ENCODE measurements at places on chromosomes 11 and 22.

DNA sequence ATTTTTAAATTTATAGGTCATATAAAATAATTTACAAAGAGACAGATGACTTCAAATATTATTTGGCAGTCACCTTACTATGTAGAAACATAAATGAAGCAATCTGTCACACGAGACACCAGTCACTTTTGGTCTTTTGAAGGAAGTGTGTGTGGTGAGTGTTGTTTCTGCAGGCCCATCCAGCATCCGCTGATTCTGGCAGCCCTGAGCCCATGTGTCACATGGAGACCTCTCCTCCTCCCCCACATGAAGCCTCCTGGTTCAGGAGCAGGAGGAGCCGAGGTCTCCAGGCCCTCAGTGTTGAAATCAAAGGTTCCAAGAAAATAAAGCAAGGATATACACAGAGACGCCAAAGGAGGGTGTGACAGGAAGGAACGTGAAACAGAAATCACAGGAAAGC, 60.1 kb downstream of the ARFGAP3 start:
- DNase-seq, result no peak

GRCh38 chr11:72191961-72192381, at the start of gene FOLR1:
FOLR1 (plus strand) TSS chr11:72192140; CDS start chr11:72192174, 34 bp downstream.
- no peak for DNase-seq

- DNase-seq, result no peak
These were observed 38.8 kb upstream of the PHF21A start for GRCh38 chr11:46160100-46160499.

DNA sequence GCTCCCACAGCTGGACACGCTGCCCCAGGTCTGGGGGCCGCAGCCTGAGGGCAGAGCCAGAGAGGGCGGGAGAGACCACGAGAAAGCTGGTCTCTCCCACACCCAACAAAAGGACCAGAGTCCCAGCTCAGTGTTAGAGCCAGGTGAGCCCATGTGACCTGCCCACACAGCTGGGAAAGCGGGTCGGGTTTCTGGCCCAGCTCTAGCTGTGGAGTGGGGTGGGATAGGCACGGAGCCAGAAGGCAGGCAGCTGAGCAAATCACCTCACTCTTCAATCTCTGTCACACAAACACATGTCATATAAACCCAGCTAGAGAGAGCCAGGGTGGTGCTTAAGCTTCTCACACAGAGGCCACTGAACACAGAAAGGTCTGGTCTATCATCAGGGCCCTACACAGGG, 7.8 kb upstream of the EIF3D start:
- no peak for DNase-seq

GRCh38 chr22:44393066-44393465, 80.3 kb upstream of the SHISAL1 start:
- no peak for DNase-seq

GRCh38 chr11:86987679-86988078, 32.5 kb upstream of the FZD4 start:
- no peak for DNase-seq

DNA sequence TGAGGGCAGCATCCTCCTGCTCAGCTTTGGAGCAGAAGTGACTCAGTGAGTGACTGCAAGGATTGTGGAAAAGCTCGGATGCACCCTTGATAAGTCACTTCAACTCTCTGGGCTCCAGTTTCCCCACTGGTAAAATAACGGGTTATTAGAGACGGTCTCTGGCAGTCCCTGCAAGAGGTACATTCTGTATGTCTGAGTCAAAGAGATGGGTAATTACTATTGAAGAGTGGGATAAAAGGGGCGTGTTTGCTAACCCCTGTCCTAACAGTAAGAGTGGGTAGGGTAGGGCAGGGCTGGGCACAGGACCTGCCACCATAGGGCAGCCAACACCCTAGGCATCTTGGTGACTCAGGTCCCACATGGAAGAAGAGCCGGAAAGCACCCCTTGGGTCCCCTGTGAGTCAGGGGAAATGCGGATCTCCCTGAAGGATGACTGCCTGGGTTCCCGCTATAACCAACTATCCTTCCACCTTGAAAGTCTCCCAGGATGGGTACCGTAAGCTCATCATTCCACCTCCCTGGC, 7.3 kb upstream of the AHNAK start:
- DNase-seq, result no peak

DNA sequence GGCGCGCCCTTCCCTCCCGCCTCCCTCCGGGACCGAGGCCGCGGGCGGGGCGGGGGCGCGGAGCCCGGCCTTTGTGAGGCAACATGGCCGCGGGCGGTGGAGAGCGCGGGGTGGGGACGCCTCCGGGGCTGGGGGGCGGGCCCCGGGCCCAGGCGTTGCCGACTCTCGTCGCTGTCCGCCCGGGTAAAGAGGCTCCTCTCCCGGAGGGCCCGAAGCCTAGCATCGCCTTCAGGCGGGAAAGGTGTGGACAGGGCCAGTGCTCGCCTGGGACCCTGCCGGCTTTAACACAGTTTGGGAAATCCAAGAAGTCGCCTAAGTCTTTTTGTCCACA, 369 bp downstream of the DGCR8 start:
- peak; percentile 64 for DNase-seq
